ENCODE measurements at places on chromosomes 4 and X.

- DNase-seq: no peak
Observed at GRCh38 chr4:151355155-151355554, 29.8 kb upstream of the SH3D19 start.

GRCh38 chr4:183871581-183871980 is 33.5 kb upstream of the STOX2 start:
- no peak for DNase-seq

- no peak for DNase-seq
Observed at GRCh38 chr4:108877821-108878220, 115.0 kb upstream of the ETNPPL start.

DNA sequence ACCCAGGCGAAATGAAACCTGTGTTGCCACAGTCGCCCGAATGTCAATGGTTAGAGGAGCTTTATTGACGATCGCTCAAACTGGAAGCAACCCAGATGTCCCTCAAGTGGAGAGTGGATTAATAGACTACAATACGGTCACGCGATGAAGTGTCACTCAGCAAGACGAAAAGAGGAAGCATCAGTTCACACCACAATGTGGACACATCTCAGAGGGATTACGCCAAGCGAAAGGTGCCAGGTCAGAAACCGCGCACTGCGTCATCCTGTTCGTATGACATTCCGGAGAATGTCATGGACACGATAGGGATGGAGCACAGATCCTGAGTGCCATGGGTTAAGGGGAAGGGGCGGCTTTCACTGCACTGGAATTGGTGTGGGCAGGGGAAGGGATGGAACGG is 111.7 kb downstream of the HMX1 start:
- DNase-seq: no peak

- no peak for DNase-seq
Observed at GRCh38 chr4:87399148-87399547, 8.2 kb upstream of the HSD17B11 start.

DNA sequence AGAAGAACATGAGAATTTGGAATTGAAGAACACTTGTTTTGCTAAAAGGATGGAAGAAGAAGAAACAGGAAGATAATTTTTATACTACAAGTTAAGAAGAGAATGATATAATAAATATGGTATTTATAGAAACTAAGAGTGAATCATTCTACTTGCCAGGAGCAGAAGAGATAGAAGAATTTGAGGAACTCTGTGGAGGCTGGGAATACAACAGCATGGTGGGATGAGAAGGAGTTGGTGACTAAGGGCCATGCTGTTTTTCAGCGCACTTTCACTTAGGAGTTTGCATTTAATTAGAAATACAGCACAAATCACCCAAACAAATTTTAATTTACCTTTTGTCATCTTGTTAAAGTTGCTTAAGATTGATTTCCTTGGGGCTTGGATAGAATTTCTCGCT is 20.5 kb downstream of the HADH start:
- no peak for DNase-seq

- no peak for DNase-seq
Observed at GRCh38 chrX:100819534-100819836, 706 bp upstream of the CSTF2 start.

DNA sequence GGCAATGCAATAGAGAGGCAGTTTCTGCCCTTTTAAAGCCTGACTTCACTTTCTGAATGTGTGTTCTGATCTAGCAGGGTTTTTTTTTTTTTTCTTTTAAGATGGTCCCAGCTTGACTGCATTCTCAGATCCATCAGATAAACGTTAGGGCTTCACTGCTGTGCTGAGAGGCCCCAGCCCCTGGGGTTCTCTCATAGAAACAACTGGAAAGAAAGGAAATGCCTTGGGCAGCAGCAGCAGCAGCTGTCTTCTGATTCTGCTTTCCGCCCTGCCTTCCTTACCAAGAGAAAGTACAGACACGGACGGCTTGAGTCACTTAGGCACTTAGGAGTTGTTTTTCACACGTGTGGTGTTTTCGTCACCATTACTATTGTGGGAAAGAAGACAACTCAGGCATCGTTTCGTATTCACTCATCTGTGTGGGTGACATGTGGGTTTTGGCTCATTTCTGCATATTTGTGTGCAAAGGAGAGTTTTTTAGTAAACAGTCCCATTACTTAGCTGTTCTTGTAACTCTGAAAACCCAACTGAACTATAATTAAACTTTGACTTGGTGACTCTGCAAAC is 172.0 kb downstream of the PTTG2 start:
- peak; percentile 24 for DNase-seq

Data from stimulated activated CD8-positive, alpha-beta memory T cell treated with anti-CD3 and anti-CD28 coated beads, Interleukin-7, amount 100 ng/mL, for 24 hours (primary cell).